ENCODE measurements at places on chromosomes 11 and 22. TPM values are rescaled to one million over a fixed set of nuclear protein-coding genes. Genes with fewer than 3 reads are reported as not detected.

The POGLUT3 gene
- 14.5 TPM for total RNA-seq

The SCN3B gene
- 0.43 TPM for total RNA-seq

The GUCY1A2 gene
- 1.2 TPM for total RNA-seq

The ZNRF3 gene
- total RNA-seq, result 7.0 TPM

The IGF2 gene
- total RNA-seq, result 10.8 TPM

The CDC42EP1 gene
- total RNA-seq, result 52.2 TPM

The MAPK11 gene
- total RNA-seq, result 1.9 TPM

The CARD16 gene
- total RNA-seq, result 34.3 TPM

The OR5AL1 gene
- not detected for total RNA-seq

The APOL4 gene
- total RNA-seq, result 2.4 TPM

The SLC35F2 gene
- total RNA-seq, result 32.9 TPM

The BIRC2 gene
- 50.7 TPM for total RNA-seq

The PYGM gene
- 0.67 TPM for total RNA-seq

The OR4A16 gene
- not detected for total RNA-seq

The OR2AG2 gene
- total RNA-seq, result 0.11 TPM

The CDHR5 gene
- total RNA-seq, result 611 TPM

The CRYBB2 gene
- total RNA-seq, result 0.37 TPM

The CCDC81 gene
- total RNA-seq, result 0.37 TPM

The BTG4 gene
- not detected for total RNA-seq

The NUDT8 gene
- total RNA-seq, result 28.8 TPM

The EMID1 gene
- 1.2 TPM for total RNA-seq

The MUC6 gene
- not detected for total RNA-seq

The RAB36 gene
- total RNA-seq, result 1.1 TPM

The C11orf21 gene
- 0.78 TPM for total RNA-seq

The GGT5 gene
- 6.7 TPM for total RNA-seq

The CLDN25 gene
- total RNA-seq, result not detected

The ROBO4 gene
- total RNA-seq, result 4.3 TPM

The SYT13 gene
- 22.4 TPM for total RNA-seq

The APOL3 gene
- total RNA-seq, result 10.7 TPM

The KDM4D gene
- total RNA-seq, result 0.25 TPM

The C11orf97 gene
- total RNA-seq, result not detected

Data from left colon (tissue), 2 donors.